ENCODE measurements at places on chromosomes 3 and 15.

DNA sequence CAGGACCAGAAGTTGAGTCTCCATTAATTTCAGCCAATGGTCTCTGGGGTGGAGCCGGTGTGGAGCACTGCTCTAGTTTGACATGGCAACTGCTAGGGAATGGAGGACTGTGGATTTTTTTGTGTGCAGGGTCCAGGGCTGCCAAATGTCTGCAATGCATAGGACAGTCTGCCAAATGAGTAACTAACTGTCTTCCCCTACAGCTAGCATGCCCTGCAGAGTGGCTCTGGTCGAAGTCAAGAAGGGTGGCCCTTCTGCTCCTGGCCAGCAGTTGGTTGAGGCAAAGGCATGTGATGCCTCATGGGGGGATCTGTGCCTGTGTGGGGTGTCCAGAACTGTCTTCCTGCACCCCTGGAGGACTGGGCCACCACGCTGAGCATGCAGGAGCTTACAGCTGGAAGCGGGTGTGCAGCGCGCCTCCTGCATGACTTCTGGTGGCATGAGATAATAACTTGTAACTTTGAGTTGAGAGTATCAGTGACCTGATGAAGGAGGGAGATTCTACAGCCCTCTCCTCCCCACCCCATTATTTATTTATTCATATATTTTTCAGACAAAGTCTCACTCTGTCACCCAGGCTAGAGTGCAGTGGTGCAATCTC is 4.6 kb downstream of the TPRA1 start:
- peak; percentile 84 for DNase-seq

- no peak for DNase-seq
Measured at GRCh38 chr3:31968369-31968926, 12.6 kb downstream of the OSBPL10 start.

DNA sequence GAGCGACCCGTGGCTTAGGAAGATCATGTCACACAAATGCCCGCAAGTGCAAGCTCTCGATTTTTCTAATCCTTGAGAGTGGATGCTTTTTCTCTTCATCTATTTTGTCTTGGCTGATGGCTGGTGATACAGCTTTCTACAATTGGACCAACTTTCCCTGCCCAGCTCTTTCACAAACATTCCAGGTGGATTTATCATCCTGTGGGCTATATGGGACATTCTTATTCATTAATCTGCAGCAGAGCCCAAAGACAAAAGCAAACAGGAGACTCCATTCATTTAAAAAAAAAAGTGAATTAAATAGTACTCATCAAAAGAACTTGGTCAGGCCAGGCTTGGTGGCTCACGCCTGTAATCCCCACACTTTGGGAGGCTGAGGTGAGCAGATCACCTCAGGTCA is 14.2 kb upstream of the TSEN2 start:
- no peak for DNase-seq

DNA sequence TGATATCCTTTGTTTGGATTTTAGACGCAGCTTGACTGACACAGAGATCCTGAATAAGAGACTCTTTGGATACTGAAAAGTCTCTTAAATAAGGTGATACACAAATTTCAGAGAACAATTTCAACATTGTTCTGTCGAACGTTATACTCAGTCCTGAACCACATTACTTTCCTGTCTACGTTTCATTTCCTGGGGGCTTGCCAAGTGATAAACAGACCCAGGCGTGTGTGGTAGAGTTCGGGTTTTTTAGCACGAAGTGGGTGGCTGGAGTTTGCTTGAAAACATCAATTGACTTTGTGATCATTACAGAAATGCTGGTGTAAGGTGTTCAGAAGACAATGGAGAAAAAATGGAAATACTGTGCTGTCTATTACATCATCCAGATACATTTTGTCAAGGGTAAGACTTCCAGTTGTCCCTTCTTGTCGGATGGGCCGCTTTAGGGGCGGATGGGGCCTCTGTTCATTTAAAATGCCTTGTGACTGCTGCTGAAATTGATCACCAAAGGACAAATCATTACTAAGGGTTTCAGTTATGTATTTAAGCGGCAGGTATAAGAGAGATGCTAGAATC is at the start of gene CD96:
CD96 (plus strand) TSS at position 287 of the 573 bp plus-strand sequence; CDS start at position 339, 52 bp downstream.
- peak; percentile 57 for DNase-seq

DNA sequence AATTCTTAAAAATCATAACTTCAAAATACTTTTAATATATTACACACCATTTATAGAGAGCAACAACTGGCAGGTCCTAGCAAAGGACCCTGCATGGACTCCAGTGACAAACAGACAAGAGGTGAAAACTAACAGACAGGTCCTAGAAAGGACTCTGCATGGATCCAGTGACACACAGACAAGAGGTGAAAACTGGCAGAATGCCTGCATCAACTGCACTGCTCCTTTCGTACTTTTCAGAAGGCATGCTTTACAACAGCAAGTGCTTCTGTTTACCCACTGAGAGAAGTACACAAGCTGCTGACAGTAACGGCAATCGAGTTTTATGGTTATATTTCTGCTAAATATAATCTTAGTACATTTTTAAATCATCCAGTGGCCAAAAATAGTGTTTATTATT is 24.3 kb upstream of the GP5 start:
- no peak for DNase-seq
